Stimulated activated CD4-positive, alpha-beta T cell treated with anti-CD3 and anti-CD28 coated beads, Interleukin-15, amount 100 ng/mL, for 24 hours (primary cell): ENCODE measurements at places on chromosomes 3 and 15.

- DNase-seq, result no peak
These were observed 34.3 kb downstream of the GOLIM4 start for GRCh38 chr3:168061332-168061996.

DNA sequence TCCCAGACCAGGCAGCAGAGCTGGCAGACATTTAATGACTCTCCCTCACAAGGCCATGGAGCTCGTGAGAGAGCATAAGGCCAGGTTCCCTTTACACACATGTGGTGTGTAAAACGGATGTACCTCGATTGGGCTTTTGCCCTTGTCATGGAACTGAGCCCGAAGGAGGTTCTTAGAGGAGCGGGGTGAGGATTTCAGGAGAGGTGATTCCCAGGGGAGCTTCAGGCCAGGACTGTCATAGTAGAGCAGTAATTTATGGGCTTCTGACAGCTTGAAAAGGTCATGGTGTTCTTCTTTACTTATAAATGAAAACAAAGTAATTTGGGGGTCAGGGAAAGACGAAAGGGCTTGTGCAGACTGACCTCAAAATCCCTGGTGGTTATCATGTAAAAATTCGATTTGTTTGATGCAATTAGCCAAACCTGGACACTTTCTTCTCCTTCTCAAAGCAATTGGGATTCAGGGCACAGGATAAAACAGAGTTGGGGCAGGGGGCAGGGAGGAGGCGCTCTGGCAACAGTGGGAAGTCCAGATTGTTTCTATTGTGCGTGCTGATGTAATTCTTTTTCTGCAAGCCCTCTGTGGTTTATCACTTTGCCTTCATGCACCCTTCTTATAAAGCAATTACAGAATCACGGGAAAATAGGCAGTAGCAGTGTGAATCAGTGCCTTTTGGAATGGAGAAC is 51.0 kb downstream of the CACNA1D start:
- DNase-seq, result no peak

DNA sequence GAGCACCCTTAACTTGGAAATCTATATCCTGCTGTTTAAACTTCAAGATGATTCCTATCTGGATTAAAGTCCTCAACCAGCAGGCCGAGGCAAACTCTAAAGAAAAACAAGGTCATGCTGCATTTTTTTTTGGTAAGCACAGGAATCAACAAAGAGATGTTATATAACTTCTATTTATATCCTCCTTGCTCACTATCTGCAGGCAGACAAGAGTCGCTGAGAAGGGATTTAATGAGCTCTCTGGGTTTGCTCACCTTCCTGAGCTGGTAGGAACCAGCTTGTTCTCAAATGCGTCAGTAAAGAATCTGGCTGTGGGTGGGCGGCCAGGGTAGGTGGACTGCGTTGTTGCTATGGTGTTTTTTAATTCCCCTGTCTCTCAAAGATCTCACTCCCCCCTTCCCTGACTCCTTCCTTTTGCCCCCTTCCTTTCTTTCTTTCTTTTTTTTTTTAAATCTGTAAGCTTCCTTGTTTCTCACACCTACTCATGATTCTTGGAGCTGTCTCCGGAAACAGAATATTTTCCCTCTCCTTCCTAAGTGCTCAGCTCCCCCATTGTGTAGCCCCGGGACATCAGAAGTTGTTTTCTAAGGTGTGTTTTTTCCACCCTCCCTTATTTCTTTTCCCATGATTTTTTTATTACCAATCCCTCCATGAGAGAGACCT is 228.8 kb upstream of the BHLHE40 start:
- DNase-seq, result peak; percentile 21

DNA sequence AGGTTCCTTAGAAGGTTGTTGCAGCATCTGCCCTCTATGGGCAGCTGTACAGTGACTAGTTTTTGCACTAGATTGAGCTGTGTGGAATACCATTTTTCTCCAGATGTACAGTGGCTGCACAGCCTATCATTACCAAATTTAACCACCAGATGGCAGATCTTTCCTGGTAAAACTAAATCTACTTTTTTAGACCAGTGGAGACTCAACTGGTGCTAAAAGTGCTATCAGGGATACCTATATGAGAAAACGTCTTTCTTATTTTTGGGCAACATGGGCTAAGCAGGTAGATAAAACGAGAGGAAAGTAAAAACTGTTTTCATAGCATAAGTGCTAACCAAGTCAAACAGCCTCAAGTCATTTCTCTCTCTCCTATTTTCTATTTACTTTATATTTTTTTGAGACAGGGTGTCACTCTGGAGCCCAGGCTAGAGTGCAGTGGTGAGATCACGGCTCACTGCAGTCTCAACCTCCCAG is 21.2 kb downstream of the IGSF10 start:
- DNase-seq, result no peak

- no peak for DNase-seq
These were observed 307.8 kb downstream of the GABRG3 start for GRCh38 chr15:27278761-27279160.

GRCh38 chr3:177212278-177212610 is 15.0 kb upstream of the TBL1XR1 start:
- no peak for DNase-seq

DNA sequence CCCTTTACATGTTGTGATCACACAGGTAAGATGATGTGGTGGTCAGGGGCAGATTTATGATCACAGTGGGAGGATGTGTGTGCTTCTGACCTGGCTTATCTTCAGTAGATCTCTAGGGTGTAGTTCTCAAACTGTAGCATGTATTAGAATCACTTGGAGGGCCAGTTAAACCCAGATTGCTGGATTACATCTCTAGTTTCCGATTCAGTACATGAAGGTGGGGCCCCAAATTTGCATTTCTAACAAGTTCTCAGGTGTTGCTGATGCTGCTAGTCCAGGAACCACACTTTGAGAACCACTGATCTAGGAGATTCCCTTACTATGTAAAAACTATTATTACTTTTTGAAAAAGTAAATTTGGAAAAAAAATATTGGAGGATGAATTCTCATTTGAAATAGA is 199.3 kb upstream of the GOLIM4 start:
- DNase-seq, result no peak

DNA sequence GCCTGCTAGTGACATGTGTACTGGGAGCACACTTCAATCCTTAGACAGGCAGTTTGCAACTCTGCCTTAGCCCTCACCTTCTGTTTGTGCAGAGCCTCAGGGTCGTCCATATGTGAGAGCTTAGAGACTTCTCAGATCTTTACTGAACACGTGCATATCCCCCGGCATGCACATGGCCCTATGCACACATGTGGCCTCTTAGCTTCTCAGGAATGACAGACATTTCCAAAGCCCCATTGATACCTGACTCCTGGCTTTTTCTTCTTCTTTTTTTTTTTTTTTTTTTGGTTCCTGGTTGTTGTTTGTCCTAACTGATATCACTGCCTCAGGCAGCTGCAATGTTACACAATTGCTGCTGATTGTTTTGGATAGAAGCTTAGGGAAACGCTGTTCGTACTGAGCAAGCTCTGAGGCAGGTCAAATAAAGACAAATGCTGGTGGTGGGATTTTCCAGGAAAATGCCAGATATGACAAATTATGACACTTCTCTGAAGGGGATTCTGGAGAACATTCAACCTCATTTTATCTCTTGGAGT is 107.2 kb upstream of the RGMA start:
- DNase-seq, result no peak

DNA sequence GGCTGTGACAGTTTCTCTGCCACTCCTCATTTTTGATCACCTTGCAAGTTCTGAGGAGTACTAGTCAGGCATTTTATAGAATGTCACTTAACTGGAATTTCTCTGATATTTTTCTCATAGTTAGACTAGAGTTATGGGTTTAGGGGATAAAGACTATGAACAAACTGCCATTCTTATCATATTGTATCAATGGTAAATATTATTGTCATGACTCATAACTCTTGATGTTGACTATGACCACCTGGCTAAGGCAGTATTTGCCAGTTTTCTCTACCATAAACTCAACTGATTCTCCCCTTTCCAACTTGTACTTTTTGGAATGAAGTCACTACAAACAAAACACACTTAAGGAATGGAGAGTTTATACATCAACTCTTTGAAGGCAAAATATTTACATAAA is 22.7 kb upstream of the OR5K1 start:
- DNase-seq, result no peak

GRCh38 chr15:48603123-48603500 is 42.4 kb downstream of the FBN1 start:
- DNase-seq, result no peak

GRCh38 chr3:193743702-193744047 is 150.7 kb downstream of the OPA1 start:
- DNase-seq, result peak; percentile 17

GRCh38 chr3:188207941-188208515 is 54.1 kb downstream of the LPP start:
- no peak for DNase-seq

GRCh38 chr3:57855281-57855680 is 99.2 kb downstream of the SLMAP start:
- no peak for DNase-seq

GRCh38 chr3:178847190-178847589 is 224.4 kb downstream of the ZMAT3 start:
- no peak for DNase-seq

GRCh38 chr3:138210528-138210927 is 23.4 kb downstream of the ARMC8 start:
- no peak for DNase-seq

DNA sequence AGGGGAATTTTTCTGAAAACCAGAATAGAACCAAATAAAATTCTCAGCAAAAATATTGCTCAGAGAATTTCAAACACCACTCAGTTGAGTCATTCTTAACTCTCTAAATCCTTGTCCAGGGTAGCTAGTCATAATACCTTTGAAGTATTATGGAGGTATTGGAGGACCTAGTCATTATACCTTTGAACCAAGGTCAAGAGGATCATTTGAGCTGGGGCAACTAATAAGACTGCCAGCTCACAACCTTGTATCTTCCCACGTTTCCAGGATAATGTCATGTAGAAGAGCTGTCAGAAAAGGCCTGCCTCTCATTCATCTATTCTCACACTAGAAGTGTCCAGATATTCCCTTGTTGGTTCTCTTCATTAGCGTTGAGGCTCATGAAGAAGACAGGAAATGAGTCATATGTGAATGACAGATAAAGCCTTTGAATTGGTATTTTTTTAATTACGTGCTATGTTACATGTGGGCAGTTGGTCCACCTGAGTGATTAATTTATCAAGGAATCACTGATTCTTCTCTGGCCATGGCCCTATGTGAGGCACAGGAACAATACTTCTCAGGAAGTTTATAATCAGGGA is 48.3 kb downstream of the TOPAZ1 start:
- DNase-seq, result no peak

DNA sequence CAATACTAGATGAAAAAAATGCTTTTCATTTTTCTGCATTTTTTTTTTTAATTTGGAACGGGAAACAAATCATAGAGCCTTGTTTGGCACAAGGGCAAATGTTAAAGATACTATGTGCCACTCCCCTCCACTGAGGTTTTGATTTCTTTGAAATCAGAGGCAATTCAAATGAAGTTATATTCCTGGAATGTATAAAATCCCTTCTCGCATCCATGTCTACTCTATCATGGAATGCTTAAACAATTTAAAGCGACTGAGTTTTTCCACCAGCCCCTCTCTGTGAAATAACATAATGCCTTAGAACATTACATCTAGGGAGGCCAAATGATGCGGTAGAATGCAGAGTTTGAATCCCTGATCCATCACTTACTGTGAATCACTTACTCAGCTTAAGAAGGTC is 69.7 kb downstream of the FMN1 start:
- DNase-seq, result no peak

- DNase-seq, result no peak
These were observed 39.6 kb upstream of the TKT start for GRCh38 chr3:53295410-53295809.

DNA sequence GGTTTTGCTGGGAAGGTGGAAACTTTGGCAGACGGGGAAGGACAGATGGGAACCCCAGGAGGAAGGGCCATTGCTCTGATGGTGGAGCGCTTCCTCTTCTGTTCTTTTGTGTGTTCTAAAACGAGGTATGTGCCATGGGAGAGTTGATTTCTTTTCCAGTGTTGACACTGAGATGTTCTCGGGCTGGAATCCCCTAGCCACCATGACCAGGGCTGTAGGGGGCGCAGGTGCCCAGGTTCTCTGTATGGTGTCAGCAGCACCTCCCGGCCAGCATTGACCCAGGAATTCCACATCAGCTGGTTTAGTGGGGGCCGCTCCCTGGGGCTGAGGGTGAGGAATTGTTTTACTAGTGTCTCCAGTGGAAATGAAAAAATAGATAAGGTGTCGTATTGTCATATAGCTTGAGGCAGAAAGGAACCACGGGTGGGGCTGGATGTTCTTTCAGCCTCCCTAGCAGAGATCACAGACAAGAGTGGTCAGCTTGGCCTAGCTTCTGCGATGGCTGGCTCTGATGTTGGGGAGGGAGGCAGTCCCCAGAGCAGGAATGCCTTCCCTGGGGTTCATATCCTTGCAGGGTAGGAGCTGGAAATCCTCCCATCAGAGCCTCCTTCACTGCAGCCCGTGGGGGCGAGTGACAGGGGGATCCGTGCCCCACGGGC is 34.2 kb upstream of the ACAD9 start:
- DNase-seq, result no peak

- no peak for DNase-seq
These were observed 23.1 kb upstream of the GABPB1 start for GRCh38 chr15:50377867-50378751.

- DNase-seq, result no peak
These were observed 239.7 kb upstream of the ROBO1 start for GRCh38 chr3:80007522-80007921.

- no peak for DNase-seq
These were observed 57.8 kb downstream of the GRIP2 start for GRCh38 chr3:14482271-14482721.
